ENCODE measurements at places on chromosomes 3 and 15.

DNA sequence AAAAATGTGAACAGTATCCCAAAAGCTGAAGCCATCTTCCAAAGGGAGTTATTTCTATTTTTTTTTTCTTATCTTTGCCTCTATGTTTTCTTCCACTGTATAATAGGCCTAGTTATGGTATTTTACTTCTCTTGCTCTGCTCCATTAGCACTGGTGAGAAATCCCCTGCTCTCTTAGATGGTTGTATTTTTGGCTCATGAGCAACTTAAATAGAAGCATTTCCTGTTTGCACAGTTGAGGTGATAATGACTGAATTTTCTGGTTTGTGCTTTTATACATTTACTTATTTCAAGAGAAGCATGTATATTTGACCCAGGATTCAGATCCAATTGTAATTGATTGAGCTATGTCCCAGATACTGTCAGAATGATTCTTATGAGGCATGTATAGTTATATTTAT lies 61.6 kb upstream of the CD200R1L start:
- DNase-seq = no peak

DNA sequence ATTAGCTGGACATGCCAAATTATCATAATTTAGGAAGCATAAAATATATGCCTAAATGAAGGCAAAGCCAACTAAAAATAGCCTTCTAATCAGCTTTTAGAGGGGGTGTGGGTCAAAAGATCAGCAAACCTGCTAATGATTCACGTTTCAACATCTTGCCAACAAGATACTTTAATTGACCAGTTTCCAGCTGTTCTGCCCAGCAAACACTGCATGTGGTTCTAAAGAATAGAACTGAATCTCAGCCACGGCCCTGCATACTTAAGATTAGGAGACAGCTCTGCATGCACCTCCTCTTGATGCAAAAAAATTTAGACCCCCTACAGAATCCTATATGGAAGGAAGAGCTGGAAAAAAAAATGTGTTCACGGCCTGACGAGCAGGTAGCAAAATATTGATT lies 500.5 kb downstream of the TBL1XR1 start:
- no peak for DNase-seq

GRCh38 chr3:180804916-180805315 lies 107.6 kb upstream of the FXR1 start:
- no peak for DNase-seq

DNA sequence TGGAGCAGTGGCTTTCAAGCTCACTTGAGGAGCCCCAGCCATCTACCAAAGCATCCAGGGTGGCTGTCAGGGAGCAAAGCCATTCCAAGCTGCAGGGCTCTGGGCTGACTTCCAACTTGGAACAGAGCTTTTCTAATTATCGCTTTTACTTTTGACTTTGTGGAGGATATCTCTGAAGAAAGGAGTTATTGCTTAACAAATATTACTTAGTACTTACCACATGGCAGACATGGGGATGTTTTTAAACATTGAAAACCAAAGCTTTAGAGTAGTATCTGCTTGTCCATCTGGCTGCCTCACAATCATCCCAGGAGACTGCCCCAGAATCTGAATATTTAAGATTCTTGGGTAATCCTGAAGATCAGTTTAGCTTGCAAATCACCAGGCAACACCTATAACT lies 8.9 kb downstream of the TAGLN3 start:
- DNase-seq = no peak

GRCh38 chr15:39140060-39140604 lies 440.7 kb upstream of the THBS1 start:
- no peak for DNase-seq

- DNase-seq = no peak
These were observed 1134.9 kb downstream of the ROBO2 start for GRCh38 chr3:78174821-78175220.

DNA sequence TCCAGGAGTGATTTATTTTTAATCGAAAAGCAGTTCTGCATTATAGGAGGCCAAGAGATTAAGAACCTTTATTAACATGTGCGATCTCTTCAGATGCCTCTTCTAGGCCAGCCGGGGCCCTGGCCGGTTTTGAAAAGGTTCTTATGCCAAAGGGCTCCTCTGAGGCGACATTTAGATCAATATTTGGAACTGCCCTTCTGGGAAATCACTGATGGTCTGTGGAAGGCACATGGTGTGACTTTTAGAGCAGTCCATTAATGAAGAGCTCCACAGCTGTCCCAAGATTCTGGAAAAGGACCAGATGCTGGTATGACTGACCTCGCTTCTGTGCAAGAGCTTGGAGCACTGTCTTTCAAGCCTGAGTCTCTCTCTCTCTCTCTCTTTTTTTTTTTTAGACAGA lies 19.7 kb downstream of the MGLL start:
- DNase-seq = no peak

DNA sequence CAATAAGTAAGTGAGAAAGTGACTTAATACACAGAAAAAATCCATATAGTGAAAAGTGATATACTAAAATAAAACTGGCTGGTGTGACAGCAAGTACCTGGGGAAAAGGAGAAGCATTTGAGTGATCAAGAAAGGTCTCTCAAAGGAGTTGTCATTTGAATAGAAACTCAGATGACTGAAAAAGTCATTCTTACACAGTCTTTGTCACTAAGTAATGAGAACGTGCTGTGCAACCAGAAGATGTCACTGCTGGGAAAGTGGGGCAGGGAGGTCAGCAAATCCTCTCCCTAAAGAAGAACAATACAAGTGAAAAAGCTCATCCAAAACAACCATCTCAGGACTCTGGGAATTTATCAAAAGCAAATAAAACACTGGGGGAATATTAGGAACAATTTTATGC lies 317.5 kb upstream of the TRIM42 start:
- no peak for DNase-seq

DNA sequence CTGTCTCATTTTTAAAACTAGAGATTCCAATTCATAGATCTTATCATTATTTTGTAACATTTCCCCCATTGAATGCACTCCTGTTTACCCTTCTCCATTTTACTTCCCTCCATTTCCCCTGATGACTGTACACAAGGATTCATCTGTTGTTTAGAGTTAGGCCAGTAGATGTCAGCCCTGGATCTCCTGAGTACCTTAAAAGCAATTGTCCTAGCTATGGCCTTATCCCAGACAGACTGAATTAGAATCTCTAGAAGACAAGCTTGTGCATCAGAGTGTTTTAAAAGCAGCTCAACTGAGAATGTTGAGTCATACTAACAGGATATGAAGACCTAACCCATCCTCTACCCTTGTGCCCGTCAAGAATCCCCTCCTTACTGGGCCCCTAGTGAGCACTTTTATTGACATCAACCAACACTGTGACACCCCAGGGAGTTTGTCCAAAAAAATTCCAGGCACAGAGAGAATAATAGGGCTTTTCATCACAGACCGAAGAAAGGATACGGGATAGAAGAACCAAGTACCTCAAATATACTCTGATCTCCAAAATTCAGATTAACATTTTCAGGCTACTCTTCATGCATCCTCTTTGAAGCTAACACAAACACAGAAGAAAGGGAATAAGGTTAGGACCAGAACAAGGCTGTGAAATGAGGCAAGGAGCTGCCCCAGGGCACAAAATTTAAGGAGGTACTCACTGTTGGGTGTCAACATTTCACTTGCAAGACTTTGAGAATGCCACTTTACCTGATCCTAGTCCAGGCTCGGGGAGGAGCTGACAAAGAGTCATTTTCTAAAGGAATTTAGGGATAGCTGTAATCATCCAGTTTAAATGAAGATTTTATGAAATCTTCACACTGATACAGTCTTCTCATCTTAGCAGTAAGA lies 17.1 kb downstream of the ZBED2 start:
- no peak for DNase-seq

- DNase-seq = no peak
These were observed 19.2 kb downstream of the DZIP3 start for GRCh38 chr3:108608750-108609149.

GRCh38 chr3:155497930-155498647 lies 204.6 kb upstream of the STRIT1 start:
- no peak for DNase-seq

DNA sequence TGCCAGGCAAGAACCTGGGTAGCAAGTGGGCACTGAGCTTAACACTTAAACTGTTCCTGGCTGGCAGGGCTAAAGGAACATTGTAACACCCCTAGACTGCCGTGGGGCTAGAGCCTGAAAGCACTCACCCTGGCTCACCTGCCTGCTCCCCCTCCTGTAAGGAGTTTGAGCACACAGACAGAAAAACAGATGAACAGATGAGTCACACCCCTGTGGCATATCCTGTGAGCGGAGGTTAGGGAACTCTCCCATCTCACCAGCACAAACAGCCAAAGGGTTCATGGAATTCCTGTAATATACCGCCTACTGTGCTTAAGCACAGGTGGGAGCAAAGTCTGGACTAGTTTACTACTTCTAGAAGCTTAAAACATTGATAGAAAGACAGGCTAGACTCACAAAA lies 300.1 kb downstream of the ROBO1 start:
- no peak for DNase-seq

DNA sequence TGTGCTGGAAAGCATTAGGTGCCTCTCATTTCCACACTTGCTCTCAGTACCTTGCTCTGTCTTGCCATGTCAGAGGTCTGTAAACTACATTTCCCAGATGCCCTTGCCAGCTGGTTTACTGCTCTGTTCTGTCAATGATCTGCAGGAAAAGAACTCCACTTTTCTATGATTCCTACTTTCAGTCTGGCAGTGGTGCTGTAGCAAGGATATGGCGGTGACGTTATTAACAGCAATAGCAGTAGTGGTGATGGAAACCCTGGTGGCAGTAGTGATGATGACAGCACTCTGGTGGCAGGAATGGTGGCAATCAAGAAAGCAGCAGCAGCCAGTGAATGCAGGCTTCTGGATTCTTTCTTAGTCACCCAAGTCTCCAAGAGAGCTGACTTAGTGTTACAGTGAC lies 665.2 kb downstream of the DIPK2A start:
- DNase-seq = no peak

GRCh38 chr3:38617137-38617536 lies 32.4 kb downstream of the SCN5A start:
- no peak for DNase-seq

GRCh38 chr15:38035701-38036100 lies 101.3 kb downstream of the TMCO5A start:
- no peak for DNase-seq

- DNase-seq = no peak
These were observed 99.0 kb downstream of the SEMA5B start for GRCh38 chr3:122928396-122929187.

DNA sequence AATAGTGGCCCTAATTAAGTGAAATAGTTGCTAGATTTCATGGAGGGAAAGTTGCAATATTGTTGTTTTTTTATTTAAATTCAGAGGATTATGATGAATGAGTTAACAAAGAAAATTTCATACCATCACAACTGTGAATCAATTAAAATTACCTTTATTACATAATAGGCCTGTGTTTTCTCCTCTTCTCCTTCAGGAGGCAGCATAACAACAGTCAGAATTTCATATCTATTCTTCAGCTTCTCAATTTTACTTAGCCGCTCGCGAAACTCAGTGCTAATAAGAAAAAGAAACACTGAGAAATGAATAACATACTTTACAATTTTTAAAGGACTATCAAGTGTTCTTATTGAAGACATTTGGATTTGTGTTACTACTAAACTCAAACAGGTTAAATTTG lies 29.4 kb downstream of the TTC14 start:
- no peak for DNase-seq

- no peak for DNase-seq
These were observed 30.4 kb upstream of the FBLN2 start for GRCh38 chr3:13518516-13518953.

DNA sequence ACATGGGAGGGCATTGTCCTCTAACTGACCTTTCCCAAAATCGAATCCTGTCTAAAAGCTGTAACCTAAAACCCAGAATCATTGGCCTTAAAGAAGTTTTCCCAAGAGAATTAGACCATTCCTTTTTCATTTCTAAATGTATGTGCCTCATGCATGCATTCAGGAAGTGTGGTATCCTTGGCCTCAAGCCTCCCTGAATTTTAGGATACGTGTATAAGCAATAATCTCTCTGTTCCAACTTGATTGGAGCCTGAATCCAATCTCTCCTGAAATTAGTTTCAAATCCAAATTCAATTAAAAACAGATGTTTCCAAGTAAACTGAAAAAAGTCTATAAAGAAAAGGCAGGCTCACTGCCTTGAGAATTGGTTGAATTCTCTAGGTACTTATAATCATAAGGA lies 86.0 kb upstream of the VEPH1 start:
- no peak for DNase-seq

- no peak for DNase-seq
These were observed 90.8 kb downstream of the MCTP2 start for GRCh38 chr15:94322141-94322540.

GRCh38 chr3:122681284-122681973 lies 790 bp downstream of the PARP14 start:
- DNase-seq = no peak

GRCh38 chr3:130692455-130692854 lies 54.2 kb downstream of the PIK3R4 start:
- no peak for DNase-seq

GRCh38 chr3:185960522-185961288 lies 22.9 kb upstream of the TRA2B start:
- no peak for DNase-seq

DNA sequence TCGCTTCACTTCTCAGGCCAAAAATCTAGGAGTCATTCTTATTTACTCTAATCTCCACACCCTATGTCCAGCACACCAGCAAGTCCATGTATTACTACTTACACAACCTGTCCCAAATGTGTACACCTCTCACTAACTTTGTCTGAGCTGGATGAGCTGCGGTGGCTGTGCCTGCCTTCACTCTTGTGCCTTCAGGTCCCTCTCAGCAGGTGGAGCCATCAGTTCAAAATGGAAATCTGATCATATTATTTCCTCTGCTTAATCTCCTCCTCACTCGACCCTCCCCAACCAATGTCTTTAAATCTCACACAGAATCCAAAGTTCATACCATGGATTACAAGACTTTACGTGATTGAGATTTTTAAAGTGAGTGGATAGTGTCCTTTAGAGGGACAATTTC lies 82.8 kb downstream of the SSR3 start:
- no peak for DNase-seq

DNA sequence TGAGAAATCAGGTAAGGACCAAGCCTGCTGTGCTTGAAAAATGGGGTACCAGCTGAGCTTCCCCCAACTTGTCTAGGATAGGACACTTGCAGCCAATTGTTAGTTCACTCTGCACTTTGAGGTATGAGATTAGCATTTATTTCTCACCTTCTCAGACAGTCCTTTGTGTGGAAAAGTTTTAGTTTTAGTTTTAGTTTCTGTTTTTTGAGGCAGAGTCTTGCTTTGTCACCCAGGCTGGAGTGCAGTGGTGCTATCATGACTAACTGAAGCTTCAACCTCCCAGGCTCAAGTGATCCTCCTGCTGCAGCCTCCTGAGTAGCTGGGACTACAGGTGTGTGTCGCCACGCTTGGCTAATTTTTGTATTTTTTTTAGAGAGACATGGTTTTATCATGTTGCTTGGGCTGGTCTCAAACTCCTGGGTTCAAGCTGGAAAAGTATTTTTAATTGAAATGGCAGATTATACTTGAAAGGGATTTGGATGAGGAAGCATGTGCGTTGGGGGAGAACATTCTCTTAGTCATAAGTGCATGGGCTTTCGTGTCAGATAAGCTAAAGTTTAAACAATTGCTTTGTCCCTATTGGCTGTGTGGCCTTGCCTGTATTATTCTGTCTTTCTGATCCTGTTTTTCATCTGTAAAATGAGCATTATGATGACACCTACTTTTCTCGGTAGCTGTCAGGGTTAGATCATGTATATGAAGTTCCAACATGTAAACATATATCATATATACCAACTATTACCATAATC lies 25.2 kb upstream of the CCK start:
- no peak for DNase-seq
